ENCODE measurements at places on chromosomes 6 and 20.

DNA sequence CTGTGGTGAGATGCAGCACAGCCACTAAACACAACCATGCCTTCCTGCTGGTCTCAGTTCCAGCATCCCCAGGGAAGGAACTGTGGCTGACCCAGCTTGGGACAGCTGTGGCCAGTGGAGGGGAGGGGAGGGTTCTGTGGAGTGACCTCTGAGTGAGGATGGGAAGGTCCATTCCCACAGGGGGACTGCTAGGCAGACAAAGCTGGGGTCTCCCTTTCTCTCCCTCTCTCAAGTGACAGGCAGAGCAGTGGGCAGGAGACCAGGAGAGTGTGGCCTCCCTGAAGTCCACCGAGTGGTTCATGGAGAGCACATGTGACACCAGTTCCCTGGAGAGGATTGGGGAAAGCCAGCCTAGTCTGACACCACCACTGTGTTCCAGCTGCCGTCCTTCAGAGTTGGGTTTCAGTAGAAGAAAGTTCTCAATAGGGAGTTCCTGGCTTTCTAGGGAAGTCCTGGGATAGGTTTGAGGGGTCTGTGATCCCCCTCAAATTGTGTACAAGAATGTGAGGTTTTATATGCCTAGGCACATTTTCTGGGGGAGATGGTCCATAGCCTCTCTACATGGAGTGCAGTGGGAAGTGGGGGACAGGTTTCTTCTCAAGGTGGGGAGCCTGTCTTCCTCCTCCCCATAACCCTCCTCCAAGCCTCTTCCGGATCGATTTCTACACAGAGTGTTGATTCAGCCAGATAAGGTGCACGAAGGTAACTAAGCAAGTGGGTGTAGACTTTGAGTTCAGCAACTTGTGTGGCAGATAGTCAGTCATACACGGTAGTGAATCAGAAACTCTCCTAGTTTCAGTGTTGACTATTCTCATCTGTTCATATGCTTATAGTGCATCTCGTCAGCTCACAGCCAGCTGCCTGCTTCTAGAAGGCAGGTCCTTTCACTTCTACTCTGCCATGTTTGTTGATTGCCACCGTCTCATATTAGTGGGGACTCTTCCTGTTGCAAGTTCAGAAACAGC, 18.9 kb downstream of the MANBAL start:
- no peak for DNase-seq

- DNase-seq: no peak
Observed at GRCh38 chr6:92706976-92707375, 712.4 kb downstream of the EPHA7 start.

GRCh38 chr6:136822046-136822375, 381 bp upstream of the PEX7 start:
- no peak for DNase-seq

DNA sequence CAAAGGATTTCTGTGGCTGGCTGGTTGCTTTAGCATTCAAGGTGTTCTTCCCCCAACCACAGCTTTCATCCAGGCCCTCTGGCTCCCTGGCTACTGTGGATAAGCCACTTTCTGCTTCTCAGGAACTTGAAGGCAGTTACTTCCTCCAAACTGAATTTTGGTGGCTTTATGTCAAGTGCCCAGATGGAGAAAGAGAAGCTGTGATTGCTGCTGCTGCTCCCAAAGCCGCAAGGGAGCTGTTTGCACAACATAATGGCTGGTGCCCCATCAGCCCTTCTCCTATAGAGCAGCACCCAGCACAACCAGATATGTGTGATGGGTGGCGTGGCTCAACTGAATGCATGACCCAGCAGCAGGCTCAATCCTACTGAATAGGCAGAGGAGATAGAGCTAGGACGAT, 465.2 kb downstream of the MAFB start:
- DNase-seq: no peak

- peak; percentile 40 for DNase-seq
Observed at GRCh38 chr6:117482240-117483003, at the start of gene DCBLD1. Gene DCBLD1, plus strand, starts transcription at chr6:117482674. Its CDS starts 108 bp downstream, at chr6:117482782.

DNA sequence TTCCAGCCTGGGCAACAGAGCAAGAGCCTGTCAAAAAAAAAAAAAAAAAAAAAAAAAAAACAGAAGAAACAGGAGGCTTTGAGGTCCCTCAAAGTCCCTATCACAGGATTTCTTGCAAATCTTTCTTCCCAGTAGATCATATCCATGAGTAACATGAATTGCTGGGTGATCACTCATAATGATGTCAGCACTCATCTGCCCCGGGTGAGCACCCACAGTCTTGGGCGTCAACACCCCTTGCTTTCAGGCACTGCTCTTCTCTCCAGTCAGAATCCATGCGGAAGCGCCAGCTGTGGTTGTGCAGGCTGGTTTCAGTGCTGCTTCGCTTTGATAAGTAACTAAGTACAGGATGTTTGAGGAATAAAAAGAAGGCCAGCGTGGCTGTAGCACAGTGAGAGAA, 40.2 kb upstream of the INSM1 start:
- no peak for DNase-seq

- DNase-seq: no peak
Observed at GRCh38 chr6:30508890-30509736, 19.8 kb downstream of the HLA-E start.

DNA sequence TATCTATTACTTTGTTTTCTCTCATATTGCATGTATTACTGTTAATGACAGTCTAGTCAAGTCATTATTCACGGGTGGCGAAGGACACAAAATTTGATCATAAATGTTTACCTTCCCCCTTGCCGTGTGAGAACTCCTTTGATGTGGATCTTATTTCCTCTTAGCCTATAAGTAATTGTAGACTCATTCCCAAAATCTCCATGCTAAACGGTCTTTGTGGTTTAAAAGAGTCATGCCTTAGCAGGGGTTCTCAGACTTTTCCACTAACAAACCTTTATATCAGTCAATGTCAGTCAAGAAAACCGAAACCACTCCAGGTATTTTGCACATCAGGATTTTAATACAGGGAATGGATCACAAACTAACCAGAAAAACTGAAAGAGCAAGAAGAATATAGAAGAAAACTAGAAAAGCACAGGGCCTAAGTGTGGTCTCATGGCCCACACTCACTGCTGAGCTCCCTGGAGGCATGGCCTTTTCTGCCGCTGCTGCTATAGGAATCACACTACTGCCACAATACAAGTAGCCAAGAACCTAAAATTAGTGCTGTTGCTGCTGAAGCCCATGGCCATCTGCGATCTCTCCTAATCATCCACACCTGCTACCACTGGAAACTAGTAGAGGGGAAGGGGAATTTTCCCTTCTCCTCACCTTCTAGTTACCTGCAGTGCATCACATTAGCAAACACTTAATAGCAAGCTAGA, 186.0 kb upstream of the POU3F2 start:
- no peak for DNase-seq

- no peak for DNase-seq
Observed at GRCh38 chr20:4322499-4322898, 307.1 kb upstream of the RNF24 start.

DNA sequence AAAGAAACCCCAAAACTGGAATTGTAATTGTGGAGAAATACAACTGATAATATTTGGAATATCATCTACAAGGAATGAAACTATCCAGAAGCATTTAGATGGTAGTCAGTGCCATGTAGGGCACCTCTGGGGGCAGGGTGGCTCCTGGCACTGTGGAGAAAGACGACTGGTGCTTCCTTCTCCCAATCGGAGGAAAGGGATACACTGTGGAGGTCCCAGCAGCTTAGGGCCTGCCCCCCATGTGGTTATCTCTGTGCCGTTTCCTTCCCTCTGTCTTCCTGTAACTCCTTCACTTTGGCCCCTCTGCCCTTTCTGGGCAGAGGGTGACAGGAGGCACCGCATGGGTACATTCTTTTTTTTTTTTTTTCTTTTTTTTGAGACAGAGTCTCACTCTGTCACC, 178.4 kb downstream of the MTHFD1L start:
- DNase-seq: no peak

DNA sequence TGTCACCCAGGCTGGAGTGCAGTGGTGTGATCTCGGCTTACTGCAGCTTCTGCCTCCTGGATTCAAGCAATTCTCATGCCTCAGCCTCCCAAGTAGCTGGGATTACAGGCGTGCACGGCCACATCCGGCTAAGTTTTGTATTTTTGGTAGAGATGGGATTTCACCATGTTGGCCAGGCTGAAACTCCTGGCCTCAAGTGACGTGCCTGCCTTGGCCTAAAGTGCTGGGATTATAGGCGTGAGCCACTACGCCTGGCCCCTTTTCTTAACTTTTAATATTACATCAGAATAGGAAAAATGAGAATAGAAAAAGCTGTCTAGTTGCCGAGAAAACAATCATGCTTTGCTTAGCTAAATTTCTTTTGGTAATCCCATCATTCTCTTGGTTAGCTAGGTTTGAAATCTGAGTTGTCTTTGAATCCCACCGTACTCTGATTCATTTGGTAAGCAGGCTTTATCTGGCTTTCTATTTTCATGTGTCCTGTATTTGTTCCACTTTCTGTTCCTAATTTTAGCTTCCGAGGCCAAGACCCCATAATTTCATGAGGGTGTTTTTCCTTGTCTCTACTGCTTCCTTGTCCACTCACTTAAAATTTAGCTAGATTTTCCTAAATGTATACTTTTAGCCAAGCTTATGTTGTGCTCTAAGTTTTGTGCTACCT, 83.5 kb downstream of the NCOA3 start:
- DNase-seq: no peak
